Thymus (tissue), 14 donors: ENCODE measurements at places on chromosomes 2 and 18.

DNA sequence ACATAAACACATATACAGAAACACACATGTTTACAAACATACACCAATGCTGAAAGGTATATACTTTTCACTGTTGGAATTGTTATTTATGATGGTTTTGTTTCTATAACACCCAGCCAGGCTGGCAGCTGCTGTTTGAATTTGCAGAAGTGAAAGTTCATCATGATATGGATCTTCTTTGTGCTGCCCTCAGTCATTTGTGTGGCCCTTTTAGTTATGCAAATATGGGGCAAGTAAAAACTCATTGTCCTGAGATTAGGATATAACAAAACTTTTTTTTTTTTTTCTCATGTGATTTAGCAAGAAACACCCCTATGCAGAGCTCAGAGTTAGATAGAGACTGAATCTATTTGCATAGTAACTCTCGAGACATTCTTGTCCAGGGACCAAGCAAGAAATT, 714.1 kb downstream of the KCNJ3 start:
- DNase-seq, result no peak

GRCh38 chr2:60884800-60885199, 3.4 kb downstream of the REL start:
- no peak for DNase-seq

- no peak for DNase-seq
These were observed 10.0 kb upstream of the MTERF4 start for GRCh38 chr2:241112046-241112445.

GRCh38 chr2:65382323-65382722, 50.1 kb downstream of the SPRED2 start:
- no peak for DNase-seq

DNA sequence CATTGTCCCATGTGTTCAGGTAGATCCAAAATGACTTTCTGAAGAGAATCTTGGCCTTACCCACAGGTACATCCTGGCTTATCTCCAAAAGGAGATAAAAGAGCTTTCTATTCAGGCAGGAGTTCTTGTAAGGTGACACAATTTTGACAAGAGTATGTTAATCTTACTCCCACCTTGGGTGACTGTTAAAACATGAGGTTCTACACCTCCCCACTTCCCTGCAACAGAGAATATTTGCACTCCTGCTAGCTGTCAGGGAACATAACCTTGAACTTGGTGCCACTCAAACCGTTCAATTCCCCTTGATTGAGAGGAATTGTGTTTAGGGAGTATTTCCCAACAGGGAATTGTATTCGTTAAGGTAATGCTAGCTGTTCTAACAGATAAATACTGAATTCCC, 372.5 kb upstream of the KLHL29 start:
- no peak for DNase-seq

- DNase-seq, result no peak
These were observed 419.4 kb downstream of the DCDC2C start for GRCh38 chr2:4122726-4123125.

DNA sequence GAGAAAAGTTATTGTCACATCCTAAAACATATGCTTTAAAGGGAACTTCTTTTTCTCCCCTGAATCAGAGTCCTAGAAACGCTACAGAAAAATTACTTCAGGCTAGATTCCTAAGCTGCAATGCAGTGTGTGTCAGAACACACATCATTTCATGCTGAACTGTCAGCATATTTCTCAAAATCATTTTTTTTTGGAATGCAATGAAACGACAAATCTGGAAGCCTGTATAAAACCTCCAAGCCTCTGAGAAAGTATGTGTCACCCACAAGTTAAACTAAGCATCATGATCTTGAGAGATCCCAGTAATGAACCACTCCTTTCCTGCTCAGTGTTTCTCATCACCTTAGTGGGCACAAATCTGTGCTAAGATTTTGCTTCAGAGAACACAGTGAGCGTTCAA, 276.2 kb downstream of the ZNF521 start:
- no peak for DNase-seq

GRCh38 chr2:134079373-134079772, 174.5 kb upstream of the MGAT5 start:
- no peak for DNase-seq

- DNase-seq, result no peak
These were observed 387.3 kb downstream of the PLCL1 start for GRCh38 chr2:198191651-198192050.

DNA sequence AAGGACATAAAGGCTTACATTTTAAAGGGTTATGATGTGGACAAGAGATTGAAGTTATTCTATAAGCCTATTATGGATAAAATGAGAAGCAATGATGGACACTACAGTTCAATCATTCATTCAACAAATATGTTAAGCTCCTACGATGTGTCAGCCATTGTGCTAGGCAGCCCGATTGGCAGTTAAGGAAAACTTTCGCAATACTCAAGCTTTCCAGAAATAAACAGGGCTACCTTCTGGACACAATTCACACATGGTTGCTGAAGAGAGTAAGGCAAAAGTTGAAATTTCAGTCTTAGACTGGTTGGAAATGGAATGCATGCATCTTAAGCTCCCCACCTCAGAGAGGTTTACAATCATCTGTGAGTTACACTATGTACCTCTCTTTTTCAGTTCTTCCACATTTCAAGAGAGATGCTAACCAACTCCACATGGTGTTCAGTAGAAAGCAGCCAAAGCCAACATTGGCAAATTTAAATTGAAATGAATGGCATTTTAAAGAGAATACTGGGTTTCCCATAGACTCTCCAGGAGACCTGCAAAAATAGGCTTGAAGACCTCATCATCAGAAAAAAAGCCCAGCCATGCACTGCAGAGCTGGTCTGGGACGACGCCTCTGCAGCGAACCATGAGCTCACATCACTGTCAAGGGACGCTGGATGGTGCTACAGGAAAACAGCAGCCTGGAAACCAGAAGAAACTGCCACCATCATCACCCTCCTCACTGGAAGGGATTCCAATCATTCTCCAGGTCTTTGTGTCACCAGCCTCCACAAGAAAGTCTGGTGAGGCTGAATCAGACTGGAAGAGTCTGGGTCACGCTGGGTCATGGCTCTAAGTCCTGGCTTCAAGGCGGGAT, 276.3 kb downstream of the AFF3 start:
- DNase-seq, result no peak

DNA sequence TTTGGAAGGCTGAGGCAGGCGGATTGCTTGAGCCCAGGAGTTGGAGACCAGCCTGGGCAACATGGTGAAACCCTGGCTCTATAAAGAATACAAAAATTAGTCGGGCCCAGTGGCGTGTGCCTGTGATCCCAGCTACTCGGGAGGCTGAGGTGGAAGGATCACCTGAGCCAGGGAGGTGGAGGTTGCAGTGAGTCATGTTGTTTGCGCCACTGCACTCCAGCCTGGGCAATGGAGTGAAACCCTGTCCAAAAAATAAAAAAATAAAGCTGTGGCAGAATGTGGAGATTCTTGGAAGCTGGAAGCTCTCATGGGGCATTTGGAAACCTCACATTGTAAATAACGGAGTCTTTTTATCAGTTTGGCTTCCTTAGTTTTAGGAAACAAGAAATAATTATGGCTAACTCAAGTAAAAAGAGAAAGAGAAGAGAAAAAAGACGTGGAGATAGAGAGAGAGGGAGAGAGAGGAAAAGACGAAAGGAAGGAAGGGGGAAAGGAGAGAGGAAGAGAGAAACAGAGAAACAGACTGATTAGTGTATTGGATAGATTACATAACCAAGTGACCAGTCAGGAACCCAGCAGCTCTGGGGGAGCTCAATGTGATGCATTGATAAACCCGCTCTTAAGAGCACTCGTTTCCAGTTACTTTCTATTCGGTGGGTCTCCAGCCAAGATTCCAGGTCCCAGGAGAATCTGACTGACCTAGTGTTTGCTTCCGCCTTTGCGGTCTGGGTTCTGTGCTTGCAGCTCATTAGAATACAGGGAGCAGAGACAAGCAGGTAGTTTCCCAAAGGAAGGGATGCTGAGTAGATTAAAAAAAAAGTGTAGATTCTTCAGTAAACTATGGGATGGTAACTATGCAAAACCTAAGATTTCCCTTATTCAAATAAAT, 1.1 kb upstream of the SPAST start:
- no peak for DNase-seq

DNA sequence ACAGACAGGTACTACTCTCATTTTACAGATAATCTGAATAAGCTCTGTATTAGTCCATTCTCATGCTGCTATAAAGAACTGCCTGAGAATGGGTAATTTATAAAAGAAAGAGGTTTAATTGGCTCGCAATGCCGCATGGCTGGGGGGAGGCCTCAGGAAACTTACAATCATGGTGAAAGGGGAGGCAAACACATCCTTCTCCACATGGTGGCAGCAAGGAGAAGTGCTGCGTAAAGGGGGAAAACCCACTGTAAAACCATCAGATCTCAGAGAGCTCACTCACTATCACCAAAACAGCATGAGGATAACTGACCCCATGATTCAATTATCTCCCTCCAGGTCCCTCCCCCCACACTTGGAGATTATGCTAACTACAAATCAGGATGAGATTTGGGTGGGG, 254.4 kb downstream of the KCNE4 start:
- no peak for DNase-seq

DNA sequence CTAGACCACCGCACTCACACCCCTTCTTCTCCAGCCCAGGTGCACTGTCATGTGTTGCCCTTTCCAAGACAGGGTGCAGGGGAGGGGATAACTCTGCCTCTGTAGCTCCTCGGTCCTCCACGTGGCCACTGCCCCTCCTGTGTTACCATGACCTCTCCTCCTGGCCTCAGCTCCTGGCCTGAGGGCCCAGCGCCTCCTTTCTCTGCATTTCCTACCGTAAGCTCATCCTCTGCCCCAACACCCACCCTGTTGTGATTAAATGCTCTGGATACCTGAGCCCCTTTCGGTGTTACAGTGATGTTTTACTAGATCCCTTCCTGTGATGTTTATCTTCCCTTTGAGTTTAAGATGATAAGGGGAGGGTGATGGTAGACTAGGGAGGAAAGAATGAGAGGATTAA, 242.3 kb downstream of the PTPRM start:
- DNase-seq, result no peak

DNA sequence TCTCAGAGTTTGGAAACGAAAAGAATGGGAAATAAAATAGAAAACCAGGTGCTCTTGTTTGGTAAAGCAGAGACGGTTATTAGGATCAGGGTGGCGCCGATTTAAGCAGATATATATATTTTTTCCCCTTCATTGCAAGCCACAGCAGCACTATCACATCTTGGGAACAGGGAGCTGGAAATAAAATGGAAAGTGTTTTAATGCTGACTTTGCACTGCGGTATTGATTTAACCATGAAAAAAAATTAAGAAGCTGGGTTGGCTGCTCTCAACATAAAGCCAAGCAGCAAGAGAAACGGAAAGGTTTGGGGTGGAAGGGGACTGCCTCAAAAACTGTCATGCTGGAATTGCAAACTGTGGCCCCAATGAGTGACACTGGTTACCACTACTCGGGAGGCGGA, 102.7 kb upstream of the ZBTB14 start:
- no peak for DNase-seq

DNA sequence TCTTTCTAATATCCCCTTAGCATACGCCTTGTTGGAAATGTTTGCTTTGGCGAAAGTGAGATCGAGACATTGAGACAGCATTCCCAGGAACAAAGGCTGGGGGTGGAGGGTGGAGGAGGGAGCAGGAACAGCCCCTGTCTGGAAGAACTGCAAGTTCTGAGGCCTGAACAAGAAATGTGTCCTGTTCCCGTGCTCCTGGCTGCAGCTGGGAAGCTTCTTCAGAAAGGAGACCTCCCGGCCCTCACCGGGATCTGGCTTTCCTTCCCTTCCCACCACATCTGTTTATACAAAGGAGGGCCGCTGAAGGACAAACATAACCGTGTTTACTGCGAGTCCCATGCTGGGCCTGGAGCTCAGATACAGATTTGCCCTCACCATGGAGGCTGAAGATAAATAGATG, 35.9 kb downstream of the AFF3 start:
- DNase-seq, result no peak

DNA sequence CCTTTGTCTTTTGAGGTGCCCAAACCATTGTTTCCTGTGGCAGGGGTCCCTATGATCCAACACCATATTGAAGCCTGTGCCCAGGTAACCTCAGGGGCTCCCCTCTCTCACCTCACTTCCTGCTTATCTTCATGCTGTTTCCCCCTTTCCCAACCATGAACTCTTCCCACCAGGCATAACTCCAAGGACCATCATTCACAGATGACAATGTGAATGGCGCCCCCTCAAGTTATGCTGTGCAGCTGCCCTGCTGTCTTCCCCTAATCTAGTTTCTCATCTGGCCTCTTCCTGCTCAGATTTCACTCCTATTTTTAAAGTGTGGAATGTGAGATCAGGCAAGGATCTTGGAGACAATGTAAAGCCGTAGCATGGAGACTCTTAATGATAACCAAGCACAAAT, 1.4 kb downstream of the GMPPA start:
- DNase-seq, result no peak

DNA sequence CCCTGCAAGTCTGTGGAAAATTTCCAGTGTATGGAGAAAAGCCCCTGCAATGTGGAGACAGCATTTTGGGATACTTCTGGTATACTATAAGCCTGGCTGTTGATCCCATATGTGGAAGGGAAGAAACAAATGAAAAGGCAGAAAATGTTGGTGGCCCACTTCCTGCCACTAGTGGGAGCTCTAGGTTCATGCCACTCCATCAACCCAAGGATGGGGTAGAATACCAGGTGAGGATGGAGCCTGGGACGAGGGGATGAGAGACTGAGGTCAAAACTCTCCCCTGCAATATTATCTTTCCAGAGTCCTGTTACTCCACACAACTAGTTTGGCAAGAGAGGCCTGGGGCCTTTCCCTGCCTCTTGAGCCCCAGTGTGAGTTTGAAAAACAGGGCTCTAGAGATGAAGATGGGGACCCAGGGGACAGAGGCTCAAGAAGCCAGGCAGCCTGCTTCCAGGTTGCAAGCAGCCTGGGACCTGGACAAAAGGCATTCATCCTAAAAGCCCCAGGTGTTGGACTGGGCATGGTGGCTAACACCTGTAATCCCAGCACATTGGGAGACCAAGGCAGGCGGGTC, 31.9 kb downstream of the BMP10 start:
- no peak for DNase-seq

- no peak for DNase-seq
These were observed 111.3 kb downstream of the CPS1 start for GRCh38 chr2:210667711-210668110.

DNA sequence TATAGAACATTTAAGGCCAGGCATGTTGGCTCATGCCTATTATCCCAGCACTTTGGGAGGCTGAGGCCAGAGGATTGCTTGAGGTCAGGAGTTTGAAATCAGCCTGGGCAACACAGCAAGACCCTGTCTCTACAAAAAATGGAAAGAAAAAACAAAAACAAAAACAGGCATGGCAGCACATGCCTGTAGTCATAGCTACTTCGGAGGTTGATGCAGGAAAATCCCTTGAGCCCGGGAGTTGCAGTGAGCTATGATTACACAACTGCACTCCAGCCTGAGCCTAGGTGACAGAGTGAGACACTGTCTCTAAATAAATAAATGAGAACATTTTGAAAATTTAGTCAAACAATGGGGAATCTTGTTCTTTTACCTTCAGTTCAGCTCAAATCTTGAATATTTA, 12.1 kb upstream of the YES1 start:
- DNase-seq, result no peak

DNA sequence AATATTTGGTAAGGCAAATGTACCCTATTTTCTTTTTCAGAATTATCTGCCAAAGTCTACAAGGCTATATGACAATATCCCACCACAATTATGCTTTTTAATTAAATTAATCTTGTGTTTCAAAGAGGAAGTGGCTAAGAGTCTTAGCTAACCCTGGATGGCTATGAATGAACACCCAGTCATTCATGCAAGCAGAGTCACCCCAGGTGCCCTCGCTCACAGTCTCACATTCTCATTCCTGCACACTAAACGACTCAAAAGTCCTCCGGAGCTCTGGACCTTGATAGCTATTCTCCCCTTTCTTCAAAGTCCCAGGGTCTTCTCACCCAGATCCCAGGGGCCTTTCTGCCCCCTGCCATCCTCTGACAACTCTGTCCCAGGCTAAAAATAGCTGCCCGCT, 42.1 kb upstream of the MRPL19 start:
- DNase-seq, result no peak
